ENCODE measurements at places on chromosomes 13 and 19.

DNA sequence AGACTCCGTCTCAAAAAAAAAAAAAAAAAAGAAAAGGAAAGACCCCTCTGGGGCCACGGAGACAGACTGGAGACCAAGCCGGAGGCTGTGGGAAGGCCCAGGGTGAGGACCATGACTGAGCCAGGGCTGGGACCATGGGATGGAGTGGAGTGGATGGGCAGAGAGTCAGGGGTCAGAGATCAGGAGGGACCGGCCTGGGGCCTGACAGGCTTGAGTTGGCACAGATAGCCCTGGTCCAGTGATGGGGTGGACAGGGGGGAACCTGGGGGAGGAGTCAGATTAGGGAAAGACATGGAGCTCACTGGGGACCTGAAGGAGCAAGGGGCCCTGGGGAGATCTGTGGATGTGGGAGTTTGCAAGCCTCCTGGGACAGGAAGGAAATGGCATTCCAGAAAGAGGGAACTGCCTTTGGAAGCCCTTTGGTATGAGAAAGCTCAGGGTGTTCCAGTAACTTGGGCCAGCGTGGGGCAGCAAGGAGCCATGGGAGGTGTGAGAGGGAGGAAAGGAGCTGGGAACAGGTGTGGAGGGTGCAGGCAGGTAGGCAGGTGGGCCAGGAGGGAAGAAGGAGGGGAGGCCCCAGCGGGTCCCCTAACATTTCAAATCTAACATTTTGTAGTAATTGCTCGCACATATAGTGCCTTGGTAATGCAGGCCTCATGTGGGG, 6.3 kb upstream of the RPL13A start:
- no peak for DNase-seq

DNA sequence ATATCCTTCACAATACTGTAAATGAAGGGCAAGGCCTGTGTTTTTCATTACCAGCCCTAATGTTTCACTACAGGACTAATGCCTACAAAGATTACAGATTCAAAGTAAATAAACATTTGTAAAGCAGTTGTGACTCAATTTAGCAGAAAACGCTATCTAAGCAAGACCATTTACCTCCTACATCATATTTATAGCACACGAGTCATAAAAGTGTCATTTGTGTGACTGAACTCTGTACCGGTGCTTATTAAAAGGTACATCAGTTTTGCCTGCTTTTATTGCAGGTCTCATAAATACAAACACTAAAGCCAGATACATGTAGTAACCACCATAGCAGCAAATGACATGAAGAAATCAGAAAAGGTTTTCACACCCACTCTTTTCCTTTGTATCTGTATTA, 61.5 kb upstream of the SLC15A1 start:
- DNase-seq, result no peak

- no peak for DNase-seq
Observed at GRCh38 chr13:106090001-106090400, 445.5 kb downstream of the EFNB2 start.

GRCh38 chr13:24276306-24276705, 33.1 kb upstream of the C1QTNF9 start:
- DNase-seq, result no peak

GRCh38 chr19:55676383-55676782, 1.4 kb downstream of the EPN1 start:
- DNase-seq, result no peak

DNA sequence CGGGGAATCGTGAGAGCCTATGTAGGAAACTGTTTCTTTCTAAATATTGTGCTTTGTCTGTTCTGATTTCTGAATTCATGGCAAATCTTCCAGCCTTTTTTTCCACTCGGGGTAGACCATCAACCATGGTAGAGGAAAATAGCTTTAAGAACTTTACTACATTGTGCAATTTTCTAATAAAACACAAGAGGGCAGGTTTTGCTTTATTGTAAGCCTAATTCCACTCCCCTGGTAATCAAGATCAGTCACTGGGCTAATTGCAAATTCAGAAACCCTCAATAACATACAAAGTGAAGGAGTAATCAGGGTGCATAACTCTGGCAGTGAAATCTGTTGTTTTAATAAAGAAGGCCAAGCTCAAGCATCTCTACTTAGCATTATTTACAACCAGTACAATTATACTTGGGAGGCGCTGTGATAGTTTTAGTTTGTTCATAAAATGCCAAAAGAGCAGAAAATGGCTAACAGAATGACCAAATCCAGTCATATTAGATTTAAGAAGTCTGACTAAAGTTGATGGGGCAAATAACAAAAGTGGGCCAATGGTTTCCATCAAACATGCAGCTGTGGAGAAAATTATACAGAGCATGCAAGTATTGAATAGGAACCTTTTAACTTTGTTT, 43.8 kb downstream of the DCT start:
- no peak for DNase-seq
